ENCODE measurements at places on chromosomes 13 and 19.
A peak's percentile ranks its signal among the peaks of the same experiment; 100 is the strongest.

DNA sequence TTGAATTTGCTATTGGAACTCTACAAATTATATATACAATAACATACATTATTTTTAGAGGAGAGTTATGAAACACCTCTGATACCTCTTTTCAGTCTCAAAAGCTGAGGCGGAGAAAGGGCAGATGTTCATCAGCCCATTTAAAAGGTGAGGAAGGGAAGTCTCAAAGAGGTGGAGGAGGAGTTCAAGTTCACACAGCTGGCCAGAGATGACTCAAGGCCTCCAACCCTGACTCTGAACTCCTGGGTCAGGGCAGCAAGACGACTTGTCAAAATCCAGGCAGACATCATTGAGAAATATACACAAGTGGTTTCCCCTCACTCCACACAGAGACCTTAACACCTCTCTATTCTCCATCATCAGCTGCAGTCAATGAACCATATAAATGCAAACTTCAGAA, 2.1 kb downstream of the SIAH3 start:
- DNase-seq, result no peak

DNA sequence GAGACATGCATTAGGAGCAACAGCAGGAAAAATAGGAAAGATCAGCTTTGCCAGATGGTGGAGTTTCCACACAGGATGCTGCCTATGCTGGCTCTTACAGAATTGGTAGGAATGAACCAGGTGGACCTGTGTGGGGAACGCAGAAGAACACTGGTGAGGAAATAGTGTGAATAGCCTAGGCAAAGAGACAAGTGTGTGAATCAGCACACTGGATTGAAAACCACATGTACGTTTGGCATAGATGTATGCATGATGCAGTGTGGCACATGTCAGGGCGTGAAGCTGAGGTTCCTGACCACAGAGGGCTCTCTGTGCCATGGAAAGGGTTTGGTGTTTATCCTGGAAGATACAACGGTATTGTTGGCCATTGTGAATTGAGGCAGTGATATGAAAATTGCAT, 156.5 kb upstream of the SLC10A2 start:
- DNase-seq, result no peak

DNA sequence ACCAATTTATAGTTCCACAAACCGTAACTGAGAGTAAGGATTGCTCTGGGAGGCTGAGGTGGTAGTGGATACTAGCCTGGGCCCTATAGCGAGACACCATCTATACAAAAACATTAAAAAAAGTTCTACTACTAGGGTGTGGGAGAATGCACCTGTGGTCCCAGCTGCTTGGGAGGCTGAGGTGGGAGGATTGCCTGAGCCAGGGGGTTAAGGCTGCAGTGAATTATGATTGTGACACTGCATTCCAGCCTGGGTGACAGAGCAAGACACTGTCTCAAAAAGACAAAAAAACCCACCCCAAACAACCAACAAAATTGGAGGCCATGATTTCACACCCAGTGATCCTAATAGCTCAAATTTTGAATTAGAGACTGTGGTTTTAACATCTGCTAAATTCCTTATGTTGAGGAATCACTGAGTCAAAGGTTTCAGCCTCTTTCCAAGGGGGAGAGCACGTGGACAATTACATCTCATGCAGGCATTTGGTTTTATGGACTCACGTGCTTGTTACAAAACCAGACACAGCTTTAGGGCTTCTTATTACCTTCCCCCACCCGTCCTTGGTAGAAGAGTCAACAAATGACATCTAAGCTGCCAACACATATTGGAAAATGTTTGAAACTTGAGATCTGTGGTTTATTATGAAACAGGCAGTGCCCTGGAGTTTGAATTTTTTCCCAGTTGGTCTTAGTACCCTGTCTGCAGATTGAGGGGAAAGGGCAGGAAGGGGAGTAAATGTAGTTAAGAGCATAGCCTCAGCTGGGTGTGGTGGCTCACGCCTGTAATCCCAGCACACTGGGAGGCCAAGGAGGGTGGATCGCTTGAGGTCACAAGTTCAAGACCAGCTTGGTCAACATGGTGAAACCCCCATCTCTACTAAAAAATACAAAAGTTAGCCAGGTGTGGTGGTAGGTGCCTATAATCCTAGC, 18.5 kb downstream of the CYP2A6 start:
- peak; percentile 31 for DNase-seq

GRCh38 chr13:91017669-91018053, 329.8 kb upstream of the MIR17HG start:
- DNase-seq, result no peak

DNA sequence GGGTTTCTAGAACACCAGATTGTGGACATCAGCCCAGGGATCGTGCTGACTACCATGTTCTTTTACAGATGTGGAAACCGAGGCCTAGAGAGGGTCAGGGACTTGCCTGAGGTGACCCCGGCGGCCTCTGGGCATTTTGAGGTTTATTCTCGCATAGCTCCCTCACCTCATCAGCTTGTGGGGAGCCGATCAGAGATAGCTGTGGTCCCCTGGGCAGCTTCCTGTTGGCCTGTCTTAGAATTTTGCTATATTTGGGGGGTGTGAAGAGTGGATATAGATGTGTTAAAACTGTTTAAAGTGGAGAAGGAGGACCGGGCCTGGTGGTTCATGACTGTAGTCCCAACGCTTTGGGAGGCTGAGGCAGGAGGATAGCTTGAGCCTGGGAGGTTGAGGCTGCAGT, 6.9 kb downstream of the ARHGEF1 start:
- no peak for DNase-seq

DNA sequence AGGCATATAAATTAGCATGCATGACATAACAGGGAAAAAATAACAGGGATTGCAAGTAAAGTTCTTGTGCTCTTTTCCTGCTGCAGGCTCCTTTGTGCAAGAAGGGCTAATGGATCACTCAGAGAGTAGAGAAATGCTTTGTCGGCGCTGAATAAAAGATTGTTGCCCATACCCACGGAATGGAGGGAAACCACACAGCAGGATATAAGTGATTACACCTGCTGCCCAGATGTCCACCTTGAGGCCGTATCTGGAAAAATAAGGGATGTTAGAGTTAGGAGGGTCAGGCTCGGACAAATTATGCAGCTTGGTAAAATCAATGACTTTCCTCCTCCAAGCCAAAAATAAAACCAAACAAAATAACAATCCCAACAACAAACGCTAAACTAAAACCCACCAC, 322.3 kb downstream of the DCLK1 start:
- no peak for DNase-seq

- peak; percentile 39 for DNase-seq
Measured at GRCh38 chr13:35700671-35701070, 224.2 kb upstream of the MAB21L1 start.

DNA sequence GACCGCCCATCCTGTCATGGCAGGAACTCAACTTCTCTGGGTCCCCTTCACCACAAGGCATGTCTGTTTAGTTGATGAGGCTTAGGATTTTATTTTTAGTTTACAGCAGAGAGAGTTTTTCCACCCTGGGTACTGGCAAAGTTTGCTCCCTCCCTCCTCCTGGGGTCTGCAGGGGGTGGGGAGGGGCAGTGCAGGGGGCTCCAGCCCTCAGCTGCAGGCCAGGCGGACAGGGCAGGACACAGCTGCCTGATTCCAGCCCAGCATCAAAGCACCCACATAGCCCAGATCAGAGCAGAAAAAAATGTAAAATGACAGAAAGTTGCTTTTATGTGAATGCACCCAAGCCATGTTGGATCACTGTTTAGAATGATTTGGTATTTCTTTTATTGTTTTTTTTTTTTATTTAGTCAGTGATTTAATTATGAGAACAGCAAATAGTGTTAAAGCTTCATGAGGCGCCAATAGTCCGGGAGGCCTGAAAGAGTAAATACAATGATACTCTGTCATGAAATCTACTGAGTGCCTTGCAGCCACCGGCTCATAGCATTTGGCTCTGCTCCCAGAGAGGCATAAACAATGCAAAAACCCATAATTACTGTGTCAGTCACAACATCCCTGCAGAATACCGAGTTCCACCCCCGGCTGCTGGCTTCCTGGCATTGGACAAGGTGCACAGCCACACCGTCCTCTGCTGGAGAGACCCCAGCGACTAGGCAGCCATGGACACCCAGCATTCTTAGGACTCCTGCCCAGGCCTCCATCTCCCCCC, 923.5 kb downstream of the UQCRFS1 start:
- peak; percentile 90 for DNase-seq

DNA sequence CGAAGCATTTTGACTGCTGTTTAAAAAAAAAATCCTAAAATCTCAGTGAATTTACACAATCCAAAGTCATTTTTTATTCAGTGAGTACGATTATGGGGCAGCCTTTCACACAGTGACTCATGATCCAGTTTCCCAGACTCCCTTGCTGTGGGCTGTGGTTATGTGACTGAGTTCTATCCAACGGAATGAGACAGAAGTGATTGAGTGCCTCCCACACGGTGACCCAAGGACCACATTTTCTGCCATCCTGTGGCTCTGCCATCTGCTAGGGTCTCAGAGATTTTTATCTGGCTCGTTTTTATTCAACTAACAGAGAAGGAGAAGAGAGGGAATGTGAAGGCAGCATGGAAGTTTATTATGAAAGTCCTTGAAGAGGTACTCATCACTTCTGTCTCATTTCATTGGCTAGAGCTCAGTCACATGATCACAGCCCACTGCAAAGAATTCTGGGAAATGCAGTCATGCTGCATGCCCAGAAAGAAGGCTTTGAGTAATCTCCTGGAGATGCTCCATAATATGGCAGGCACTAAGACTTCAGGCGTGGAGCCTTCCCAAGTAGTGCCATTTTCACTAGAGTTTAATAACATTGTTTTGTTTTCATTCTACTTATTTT, 999.4 kb downstream of the UQCRFS1 start:
- DNase-seq, result peak; percentile 66

DNA sequence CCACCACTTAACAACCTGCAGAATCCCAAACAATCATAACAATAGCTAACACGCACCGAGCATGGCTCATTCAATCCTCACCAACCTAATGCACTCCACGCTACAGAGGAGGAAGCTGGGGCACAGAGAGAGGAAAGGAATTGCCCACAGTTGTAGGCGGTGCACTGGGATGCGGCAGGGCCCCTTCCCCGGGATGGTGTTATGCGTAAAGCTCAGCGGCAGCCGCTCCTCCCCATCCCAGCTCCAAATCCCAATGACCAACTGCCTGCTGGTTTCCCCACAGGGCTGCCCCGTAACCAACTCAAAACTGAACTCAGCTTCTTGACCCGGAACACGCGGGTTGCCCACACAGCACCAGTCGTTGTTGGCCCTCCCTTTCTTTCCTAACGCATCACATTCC, 42.2 kb downstream of the SERP2 start:
- DNase-seq, result no peak

DNA sequence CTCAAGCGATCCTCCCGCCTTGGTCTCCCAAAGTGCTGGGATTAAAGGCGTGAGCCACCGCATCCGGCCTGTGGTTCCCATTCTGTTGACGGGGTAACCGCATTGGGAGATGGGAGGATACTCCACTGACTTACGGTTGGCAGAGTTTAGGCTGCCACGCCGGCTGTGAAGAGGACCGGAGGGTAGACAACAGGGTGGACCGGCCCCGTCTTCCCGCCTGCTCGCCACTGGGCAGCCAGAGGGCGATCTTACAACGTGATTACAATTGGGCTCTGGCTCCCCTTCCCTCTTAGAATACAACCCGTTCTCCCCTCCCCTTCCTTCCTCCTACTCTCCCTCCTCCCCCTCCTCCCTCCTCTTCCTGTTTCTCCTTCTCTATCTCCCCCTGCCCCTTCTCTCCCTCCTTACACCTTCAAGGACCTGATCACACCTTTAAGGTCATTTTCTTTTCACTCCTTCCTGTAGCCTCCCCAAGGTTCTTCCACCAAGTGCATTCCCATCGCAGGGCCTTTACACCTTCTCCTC, 957 bp upstream of the CCDC194 start:
- DNase-seq, result peak; percentile 72

DNA sequence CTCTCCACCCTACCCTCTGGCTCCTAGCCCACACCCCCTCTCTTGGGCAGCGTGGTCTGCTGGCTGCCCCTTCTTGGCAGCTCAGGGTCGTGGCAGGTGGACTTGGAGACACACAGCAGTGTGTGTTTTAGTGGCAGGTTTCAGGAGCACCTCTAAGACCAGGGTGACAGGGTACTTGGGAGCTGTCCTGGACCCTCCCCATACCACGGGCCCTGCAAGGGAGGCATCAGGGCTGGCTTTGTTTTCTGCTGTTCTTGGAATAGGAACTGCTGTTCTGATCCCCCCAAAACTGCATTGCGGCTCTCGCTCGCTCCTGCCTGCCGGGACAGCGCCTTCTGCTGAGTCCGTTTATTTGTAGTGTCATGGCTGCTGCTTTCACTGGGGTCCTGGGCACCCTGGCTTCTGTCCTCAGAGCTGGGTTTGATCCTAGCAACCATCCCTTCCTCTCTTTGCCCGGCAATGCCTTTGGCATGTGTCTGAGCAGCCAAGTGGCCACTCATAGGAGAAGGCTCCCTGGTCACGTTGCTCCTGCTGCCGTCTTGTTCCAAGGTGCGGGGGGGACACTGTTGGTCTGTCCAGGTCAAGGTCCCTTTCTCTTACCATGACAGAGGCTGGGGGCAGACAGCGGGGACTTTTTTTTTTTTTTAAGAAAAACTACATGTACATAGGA, 12.1 kb downstream of the COMP start:
- DNase-seq, result no peak

DNA sequence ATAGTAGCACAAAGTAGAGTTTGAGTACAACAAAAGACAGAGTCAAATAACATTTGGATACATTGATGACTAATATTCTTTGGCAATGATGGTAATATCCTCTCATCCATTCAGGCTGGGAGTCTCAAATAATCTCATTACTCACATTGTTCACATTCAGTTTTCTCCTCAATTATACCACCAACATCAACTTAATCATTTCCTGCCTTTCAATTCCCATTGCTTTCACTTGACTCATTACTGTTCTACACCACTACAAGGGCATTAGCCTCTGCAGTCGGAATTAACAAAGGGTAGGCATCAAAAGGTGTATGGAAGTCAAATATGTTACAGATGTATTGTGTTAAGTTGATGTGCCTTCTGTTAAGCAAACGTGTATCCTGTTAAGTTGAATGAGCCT, 518.4 kb upstream of the SLITRK1 start:
- peak; percentile 83 for DNase-seq

GRCh38 chr13:29411481-29411880, 184.0 kb downstream of the SLC7A1 start:
- no peak for DNase-seq

DNA sequence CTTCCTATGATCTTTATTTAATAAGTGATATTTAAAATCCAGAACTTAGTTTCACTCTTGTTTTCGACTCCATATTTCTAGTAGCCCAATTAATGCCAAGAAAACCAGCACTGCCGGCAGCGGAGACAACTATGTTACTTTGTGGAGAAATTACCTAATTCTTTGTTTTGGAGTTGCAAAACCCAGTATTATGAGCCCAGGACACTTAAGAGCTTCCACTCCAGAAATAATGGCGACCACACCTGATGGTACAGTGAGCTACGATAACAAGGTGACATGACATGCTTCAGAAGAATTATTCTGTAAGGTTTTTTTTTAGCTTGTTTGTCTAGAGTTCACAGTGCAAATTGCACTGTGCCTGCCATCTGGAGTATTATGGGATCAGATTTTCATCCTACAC, 136.4 kb downstream of the ZAR1L start:
- DNase-seq, result no peak

- DNase-seq, result no peak
Measured at GRCh38 chr19:35731353-35731752, 10.9 kb downstream of the IGFLR1 start.
